ENCODE measurements at places on chromosomes 3 and 15.

DNA sequence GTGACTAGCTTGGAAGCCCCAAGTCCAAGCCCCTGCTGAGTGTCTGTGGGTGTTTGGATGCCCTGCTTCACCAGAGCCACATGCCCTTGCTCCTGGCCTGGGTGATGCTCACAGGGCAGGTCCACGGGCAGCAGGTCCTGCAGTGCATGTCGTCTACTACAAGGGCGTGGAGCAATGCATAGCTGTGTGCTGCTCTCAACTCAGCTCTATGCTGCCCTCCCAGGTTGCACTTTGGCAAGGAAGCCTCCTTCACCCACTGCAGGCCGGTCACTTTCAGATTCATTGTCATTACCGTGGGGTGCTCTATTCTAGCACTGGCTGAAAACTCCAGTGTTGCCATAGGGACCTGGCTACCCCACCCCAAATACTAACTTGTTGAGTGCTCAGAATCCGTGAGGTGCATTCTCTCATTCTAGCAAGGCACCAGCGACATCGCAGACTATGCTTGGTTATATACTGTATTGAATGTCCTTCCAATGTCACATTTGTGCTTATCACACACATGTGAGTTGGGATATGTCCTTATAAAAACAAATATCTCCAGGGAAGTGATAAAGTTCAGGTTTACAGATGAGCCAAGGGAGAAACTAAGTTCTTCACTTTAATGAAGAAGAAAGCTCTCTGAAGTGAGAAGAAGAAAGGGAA is 51.8 kb downstream of the GRAMD1C start:
- no peak for DNase-seq

DNA sequence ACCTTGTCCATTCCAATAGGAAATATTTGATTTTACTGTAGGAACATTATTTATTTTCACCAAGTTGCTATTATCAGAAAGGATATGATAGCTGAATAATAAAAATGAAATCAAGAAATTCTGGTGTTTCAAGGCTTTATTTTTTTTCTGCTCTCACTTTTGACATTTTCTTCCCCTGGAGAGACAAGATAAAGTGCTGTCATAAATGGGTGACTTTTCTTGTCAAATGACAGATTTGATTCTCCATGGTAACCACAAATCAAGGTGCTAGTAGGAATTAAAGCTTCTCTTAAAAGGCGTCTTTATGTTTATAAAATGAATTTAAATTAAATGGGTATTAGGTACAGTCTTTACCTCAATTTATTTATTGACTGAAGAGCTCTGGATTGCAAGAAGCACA is 124.6 kb downstream of the FOXP1 start:
- DNase-seq = no peak

- no peak for DNase-seq
Measured at GRCh38 chr3:97673357-97673997, 91.1 kb upstream of the ARL6 start.

DNA sequence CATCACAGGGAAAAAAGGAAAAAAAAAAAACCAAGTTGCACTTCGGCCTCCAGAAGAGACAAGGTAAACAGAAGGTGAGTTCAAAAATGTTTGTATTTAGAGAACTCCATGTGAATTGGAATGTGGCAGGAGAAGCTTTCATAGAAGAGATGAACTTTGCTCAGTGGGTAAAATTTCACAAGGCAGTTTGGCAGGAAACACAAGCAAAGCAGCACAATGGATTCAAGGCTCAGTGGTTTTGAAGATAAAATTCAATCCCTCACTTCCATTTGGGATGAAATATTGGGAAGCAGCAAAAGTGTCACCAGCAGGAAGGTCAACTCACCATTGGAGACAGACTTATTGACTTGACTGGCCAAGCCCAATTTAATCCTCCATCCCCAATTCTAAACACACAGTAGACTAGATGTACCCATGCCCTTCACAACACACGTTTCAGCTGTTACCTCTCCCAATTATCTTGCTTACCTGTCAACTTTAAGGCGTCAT is 256.7 kb upstream of the ICE2 start:
- DNase-seq = no peak

DNA sequence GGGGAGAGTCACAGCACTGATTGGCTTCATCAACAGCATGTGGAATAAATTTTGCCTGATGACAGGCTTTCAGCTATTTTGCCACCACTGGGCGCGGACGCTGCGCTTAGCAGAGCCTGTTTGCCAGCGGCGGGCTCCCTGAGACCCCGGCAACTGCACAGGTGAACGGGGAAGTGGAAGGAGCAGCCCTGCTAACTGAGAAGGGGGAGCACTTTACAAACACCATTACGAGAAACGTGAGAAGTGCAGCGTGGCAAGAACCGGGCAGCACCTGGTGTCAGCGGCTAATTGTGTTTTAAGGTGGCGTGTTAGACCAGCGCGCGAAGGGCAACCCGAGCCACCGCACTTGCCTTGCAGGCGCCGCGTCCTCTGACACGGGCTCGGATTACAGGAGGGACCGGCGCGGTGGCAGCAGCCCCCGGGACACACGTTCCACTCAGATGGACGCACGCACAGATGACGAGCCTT is 307.8 kb upstream of the ARRDC4 start:
- no peak for DNase-seq

DNA sequence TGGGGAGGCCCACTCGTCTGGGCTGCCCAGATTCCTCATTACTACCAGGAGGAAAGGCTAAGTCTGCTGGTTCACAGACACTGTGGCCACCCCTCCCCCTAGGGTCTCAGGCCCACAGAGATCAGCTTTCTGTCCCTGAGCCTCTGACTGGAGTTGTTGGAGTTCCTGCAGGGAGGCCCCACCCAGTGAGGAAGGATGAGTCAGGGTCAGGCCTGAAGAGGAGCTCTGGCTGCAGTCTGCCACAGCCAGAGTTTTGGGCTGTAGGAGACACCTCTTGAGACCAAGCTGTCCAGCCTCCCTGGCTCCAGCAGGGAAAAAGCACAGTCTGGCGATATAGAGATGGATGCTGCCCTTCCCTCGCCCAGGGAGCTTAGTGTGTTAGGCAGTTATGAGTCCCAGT is 720.9 kb upstream of the SEMA6D start:
- no peak for DNase-seq
